ENCODE measurements at places on chromosomes 1 and 21.

GRCh38 chr1:115343200-115343737 lies 5.2 kb upstream of the NGF start:
- no peak for DNase-seq

DNA sequence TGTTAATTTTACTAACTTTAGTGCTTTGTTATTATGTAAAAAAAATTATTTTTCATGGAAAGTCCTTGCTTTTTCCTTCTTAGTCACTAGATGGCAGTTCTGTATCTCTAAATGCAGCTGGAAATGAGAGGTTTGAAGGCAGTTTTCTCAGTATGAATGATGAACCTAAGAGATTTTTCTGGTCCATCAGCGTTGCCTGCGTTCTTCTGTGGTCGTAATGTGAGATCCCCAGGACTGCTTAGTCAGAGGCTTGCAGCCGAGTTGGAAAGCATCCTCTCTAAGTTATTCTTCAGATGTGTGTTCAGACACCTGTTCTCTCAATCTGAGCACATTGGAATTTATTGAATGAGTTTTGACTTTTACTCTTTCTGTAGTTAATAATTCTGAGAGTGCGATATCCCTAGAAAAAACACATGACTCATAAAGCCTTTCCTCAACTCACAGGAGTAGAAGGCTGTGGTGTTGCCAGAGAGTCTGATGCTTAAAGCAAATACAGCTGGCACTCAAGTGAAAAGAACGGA lies 99.3 kb downstream of the FMN2 start:
- peak; percentile 97 for DNase-seq

DNA sequence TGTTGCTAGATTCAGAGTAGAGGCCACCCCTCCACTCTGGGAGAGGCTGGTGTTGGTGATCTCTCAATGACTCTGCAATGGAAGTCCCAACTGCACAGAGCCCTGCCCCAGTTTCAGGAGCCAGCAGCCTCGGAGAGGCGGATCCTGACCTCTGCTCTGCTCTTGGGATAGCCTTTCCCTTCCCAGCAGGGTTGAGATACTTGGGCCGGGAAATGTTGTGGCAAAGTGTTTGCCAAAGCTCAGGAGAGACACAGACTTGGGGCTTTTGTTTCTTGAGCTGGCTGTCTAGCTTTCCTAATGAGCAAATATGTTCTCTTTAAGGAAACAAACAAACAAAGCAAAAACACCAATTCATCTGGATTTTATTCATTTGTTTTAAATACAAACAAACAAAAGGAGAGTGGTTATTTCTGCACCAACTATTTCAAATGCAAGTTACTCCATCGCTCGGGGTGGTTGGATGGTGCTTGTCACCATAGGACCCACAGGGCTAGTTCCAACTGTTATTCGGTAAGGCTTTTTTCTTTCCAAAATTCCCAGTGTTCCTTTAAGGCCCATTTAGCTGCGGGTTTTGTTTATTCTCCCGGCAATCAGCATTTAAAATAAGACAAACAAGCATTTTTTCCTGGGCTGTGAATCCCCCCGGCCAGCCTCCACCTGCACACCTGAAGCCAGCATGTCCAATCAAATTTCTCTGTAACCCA lies 193.9 kb upstream of the LMO4 start:
- no peak for DNase-seq

- DNase-seq, result no peak
Observed at GRCh38 chr1:33119532-33120217, 38.7 kb downstream of the AZIN2 start.

DNA sequence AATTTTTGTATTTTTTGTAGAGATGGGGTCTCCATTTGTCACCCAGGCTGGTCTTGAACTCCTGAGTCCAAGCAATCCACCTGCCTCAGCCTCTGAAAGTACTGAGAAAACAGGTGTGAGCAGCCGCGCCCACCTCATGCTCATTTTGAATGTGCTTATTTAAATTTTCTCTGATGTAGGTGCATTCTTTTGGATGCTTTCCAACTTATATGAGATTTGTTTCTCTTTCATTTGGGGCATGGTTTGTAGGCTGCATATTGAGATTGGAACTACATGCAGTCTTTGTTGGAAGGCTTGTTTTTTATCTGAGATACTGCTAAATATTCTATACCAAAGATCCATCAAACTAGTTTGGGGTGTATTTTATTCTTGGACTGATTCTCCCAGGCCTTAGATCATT lies 81.0 kb upstream of the IVNS1ABP start:
- no peak for DNase-seq

GRCh38 chr1:203299169-203299568 lies 6.2 kb upstream of the BTG2 start:
- DNase-seq, result no peak

GRCh38 chr1:155977690-155978324 lies 540 bp downstream of the ARHGEF2 start:
- no peak for DNase-seq

DNA sequence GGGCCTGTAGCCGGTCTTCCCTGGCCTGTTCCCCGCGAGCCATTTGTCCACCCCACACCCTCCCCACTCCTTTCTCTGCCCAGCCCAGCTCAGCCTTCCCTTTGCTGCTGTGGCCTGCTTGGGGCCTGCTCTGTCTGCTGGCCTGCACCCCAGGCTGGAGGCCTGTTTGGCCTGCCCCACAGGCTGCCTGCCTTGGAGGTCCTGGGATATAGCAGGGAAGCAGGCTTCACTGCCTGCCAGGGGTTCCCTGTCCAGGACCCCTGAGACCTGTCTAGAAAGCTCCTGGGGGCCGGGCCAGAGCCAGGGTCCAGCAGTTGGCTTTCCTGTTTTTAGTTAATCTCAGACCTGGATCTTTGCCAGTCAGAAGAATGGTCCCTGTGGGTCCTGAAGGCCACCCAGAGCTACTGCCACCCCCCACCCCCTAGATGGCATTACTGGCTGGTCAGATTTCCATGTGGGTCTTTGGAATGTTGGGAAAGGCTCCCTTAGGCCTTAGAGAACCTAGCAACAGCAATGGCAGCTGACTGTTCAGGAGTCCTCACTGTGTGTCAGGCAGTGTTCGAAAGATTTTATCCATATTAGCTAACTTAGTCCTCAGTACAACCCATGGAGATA lies 7.7 kb downstream of the ZNF362 start:
- no peak for DNase-seq

DNA sequence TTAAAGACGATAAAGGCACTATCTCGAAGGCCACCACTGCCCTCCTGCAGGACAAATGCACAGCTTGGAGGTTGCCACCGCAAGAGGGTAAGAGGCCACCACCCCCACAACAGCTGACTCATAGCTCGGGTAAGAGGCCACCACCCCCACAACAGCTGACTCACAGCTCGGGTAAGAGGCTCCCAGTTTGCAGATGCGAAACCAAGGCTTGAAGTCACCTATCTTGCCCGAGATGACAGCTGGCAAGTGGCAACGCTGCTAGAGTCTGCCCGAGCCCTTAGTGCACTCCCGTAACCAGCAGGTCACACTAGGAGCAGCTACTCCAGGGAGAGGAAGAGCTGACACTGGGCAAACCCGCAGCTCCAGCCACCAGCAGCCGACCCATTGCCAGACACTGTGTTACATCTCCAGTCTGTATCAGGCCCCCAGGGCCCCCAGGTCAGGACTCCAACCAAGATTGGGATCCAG lies 17.1 kb upstream of the SPSB1 start:
- no peak for DNase-seq

DNA sequence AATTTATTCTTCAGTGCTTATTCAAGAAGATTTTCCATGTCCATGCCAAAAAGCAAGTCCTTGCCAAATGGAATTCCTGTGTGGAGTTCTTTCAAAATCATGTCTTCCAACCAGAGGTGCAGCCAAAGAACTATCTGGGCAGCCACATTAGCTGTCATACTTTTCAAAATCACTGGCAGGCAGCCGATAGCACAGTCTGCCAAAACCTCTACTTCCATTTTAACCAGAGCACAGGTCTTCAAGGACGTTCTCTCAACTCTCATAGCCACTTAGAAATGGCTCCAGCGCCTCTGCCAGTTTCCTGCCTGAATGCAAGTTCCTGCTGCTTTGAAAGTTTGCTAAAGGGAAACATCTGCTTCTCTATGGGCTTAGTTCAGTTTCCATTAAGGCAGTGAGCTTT lies 975.7 kb upstream of the ADGRL4 start:
- peak; percentile 55 for DNase-seq

DNA sequence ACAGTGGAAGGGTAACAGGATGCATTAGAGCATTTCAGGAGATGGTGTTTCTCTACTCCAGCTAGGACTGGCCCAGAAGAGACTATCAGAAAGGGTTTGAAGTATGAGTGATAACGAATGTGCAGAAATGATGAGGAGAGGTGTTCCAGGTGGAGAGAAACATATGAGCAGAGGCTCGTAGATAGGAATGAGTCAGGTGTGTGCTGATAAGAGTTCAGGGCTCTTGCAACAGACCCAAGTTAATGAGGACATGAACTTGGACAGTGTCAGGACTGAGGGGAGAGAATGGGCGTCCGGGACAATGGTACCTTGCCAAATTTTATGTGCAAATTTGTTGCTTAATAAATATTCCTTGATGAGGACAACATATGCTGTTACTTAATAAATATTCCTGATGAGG lies 183.9 kb upstream of the NFIA start:
- DNase-seq, result no peak

- DNase-seq, result peak; percentile 89
Observed at GRCh38 chr1:33060579-33061083, 20.3 kb upstream of the AZIN2 start.

GRCh38 chr1:25566730-25567341 lies 23.4 kb downstream of the LDLRAP1 start:
- DNase-seq, result peak; percentile 80

GRCh38 chr1:167345386-167345733 lies 124.7 kb downstream of the POU2F1 start:
- DNase-seq, result no peak

DNA sequence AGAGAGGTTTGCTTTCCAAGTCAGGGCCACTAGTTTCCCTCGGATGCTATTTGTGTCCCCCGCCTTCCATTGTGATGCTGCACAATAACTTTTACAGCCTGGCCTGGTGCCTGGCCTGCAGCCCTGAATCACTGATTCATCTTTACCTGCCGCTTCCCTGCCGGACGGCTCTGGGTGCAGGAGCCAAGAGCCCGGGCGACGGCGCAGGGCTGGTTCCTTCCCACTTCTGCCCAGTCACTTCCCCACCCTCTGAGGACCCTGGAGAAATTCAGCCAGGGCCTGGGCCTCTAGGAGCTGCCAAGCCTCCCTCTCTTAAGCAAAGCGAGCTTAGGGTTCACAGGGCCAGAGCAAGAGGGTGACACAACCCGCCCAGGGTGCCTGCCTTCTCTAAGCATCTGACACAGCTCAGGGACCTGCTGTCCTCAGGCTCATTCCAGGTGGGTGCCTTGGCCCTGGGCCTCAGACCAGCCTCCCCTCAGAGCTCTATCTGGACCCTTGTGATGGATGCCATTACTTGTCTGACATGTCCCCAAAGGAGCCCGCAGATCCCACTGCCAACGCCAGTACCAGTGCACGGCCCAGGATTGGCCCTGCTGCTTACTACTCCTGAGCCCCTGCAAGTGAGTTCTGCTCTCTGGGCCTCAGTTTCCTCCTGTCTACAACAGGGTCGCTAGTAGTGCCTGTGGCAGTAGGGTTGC lies 381.0 kb upstream of the VAMP3 start:
- DNase-seq, result no peak

DNA sequence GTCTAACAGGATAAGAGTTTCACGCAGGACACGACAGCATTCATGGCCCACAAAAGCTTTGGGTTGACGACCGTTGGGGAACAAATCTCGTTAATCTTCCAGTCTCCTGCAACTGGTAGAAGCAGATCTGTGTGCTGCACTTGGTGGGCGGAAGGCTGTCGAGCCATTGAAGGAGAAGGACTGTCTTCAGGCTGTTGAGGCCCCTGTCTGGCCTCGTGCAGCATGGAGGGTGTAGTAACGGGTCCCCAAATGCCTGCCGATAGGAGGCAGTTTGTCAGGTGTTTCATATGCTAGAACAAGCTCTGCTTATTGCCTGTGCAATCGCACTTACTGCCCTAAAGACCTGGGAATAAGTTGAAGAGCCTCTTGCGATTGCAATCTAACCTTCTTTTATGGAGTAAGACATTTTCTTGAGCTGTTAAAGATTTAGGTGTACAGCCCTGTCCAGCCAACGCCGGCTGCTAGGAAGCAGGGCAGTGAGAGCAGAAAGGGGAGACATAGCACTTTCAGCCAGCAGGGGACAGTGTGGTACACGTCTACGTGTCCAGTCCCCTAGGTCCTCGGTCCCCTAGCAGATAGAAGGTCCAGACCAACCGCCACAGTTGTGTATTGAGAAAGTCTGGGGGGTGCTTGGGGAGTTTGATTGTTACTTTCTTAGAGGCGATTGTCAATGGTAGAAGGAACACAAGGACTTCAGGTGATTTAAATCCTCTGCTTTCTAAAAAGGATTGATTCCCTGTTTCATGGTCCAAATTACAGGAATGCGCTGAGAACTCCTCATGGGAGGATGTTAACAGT lies 102.3 kb upstream of the TMPRSS2 start:
- DNase-seq, result no peak

DNA sequence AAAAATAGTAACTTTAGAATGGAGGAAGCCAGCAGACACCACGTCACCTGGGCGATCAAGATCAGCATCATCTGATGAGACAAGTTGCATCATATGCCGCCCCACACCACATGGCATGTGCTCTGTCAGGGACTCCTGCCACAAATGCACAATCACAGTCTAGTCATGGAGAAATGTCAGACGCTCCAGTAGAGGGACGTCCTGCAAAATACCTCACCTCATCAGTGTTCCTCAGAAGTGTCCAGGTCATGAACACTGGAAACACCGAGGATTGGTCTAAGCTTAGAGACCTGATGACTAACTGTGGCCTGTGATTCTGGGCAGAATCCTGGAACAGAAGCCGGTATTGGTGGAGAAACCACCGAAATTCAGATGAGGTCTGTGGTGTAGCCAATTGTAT lies 14.3 kb downstream of the ADARB1 start:
- DNase-seq, result no peak

DNA sequence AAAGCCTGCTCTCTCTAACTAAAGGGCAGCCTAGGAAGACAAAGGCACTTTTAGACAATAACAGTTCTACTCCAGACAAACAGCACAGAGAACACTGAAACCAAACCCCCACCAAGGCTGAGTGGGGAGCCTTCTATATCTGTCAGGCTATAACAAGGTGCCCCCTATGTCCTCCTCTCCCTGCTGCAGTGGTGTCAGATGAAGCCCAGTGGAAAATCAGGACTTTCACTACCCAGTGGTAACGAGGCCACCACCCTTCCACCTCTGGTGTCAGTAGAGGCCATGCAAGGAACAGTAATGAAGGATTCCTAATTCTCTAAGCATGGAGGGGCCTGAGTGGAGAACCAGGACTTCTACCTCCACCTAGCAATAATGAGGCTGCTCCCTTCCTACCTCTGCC lies 83.7 kb downstream of the ZSWIM5 start:
- DNase-seq, result no peak
